Lung microvascular endothelial cell (primary cell): ENCODE measurements at places on chromosomes 3 and 15.

- no peak for DNase-seq
Observed at GRCh38 chr3:195537995-195538394, 5.1 kb downstream of the PPP1R2 start.

DNA sequence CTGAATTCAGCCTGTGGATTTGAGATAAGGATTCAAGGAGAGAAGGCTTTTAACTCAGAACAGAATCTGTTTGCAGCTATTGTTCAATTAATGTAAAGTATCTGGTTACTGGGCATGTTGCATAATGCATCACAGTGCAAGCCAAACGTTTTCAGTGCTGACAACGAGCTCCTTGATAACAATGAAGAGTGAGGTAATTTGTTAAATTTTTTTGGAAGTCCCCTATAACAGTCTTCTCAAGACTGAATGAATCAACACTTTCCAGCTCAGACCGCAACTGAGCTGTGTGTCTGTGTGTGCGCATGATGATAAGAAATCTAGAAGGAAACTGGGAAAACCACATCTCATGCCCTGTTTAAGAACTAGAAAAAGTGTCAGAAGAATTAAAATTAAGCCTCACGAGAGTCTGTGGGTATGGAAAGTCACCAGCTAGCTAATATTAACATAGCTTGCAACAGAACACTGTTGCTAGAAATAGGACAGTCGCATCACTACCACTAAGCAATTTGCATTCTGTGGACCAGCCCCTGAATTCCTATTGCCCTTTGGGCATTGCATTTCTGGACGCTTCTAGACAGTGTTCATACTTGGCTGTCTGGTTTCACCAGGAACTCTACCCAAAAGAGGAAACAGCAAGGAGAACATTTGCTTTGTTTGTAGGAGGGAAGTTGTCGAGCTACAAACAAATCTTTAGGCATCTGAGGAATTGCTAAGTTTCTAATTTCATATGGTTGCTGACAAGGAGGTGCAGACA, 43.7 kb upstream of the ATP2C1 start:
- DNase-seq, result peak; percentile 45

GRCh38 chr3:179970746-179971145, 66.0 kb downstream of the PEX5L start:
- no peak for DNase-seq

GRCh38 chr15:55389264-55389607, 18.9 kb downstream of the CCPG1 start:
- peak; percentile 36 for DNase-seq

DNA sequence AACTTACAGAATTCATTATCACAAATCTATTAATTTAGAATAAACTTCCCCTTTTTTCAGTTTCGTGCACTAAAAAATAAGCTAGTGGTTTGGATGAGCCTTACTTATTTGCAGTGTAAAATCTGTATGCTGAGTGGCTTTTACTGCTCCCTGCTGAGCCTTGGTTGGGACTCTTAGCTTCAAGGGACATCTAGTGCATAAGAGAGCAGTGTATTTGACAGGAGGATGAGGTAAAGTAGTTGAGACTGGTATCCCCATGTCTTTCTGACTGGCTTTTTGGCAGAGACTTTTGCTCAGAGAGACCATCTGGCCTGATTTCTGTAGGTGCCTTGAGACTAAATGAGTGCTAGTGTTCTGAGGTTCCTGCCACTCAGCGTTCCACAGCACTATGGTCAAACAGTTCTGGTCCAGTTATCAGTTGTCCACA, 11.8 kb downstream of the CAPN7 start:
- DNase-seq, result no peak

DNA sequence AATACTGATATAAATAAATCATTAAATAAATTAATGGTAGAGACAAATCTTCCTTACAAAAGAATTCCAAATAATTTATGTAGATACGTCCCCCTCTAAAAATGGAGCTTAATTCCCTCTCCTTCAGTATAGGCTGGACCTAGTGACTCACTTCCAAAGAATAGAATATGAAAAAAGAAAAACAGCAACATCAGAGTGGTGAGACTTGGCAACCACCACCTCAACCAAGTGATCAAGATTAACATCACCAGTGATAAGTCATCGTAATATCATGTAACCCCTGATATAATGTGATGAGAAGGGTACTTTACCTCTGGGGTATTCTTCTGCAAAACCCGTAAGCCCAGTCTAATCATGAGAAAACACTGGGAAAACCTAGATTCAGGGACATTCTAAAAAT, 13.4 kb downstream of the GOLGB1 start:
- DNase-seq, result peak; percentile 21

DNA sequence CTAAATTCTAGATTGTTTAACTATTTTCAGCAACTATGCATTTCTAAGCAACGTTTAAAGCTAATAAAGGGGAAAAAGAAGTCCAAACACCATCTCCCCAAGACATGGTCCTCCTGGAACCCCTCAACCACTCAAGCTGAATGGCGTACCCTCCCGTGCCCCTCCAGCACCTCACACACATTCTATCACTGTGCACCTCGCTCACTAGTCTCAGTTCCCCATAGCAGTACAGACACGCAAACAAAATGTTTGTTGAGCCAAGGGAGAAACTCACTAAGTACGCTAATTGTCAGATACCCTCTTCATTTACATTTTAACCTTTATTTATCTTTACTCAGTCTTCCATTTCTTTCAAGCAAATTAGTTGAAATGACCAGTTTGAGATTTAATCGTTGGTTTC, 48.8 kb downstream of the ACAP2 start:
- no peak for DNase-seq

DNA sequence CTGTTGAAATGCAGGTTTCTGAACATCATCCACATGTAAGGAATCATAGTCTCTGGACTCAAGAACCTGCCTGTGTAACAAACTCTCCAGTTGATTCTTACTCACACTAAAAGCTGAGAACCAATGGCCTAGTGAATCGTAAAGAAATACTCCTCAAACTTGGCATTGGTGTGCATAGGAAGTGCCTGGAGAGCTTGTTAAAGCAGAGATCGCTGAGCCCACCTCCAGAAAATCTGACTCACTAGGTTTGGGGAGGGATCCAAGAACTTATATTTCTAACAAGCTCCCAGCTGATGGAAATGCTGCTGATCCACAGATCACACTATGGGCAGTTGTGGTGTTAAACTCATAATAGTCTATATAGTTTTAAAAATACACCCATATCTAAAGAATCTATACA, 55.8 kb upstream of the LMCD1 start:
- peak; percentile 97 for DNase-seq

- DNase-seq, result no peak
Observed at GRCh38 chr3:7798276-7798675, 703.3 kb upstream of the LMCD1 start.

DNA sequence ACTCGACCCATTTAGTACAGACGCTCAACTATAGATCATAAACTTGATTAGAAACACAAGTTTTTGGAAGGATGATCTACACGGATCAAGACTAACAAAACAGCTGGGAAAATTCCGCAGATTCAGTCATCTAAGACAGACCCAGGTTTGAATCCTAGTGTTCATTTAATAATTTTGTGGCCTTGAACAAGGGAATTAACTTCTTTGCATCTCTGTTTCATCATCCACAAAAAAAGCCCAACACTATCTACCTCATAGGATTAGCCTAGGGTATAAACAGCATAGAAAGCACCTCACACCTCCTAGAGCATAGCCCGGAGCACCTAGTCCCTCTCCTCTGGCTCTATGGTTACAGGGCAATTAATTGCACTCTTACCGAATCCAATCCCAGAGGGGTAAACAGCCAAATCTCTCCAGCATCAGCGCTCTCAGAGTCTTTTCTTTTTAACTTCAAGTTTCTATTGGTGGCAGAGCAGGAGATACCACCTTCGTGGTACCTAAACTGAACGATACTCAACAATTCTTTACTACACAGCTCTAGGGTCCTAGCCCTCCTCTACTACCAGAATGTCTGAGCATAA, 3.5 kb downstream of the TBL1XR1 start:
- no peak for DNase-seq
